ENCODE measurements at places on chromosomes 4 and X. TPM values are rescaled to one million over a fixed set of nuclear protein-coding genes. Genes with fewer than 3 reads are reported as not detected.

DNA sequence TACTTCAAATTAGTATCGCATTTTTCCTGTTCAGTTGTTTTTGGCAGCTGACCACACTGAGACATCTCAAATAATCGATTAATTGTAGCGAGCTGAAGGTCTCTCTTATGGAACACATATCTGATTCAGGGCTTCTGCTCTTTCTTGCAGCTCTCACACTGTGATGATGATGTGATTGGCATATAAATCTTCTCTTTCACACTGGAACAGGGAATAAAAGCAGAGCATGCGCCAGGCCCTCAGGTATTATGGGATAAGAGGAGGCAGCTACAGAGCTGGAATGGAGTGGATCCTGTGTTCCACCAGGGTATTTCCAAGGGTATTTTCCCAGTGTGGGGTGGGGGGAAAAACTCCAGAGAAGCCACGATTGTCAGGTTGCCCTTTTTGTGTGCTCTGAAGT, 265.4 kb upstream of the CASK start:
- DNase-seq = no peak

- no peak for DNase-seq
Measured at GRCh38 chrX:94901849-94902248, 1227.8 kb downstream of the FAM133A start.

DNA sequence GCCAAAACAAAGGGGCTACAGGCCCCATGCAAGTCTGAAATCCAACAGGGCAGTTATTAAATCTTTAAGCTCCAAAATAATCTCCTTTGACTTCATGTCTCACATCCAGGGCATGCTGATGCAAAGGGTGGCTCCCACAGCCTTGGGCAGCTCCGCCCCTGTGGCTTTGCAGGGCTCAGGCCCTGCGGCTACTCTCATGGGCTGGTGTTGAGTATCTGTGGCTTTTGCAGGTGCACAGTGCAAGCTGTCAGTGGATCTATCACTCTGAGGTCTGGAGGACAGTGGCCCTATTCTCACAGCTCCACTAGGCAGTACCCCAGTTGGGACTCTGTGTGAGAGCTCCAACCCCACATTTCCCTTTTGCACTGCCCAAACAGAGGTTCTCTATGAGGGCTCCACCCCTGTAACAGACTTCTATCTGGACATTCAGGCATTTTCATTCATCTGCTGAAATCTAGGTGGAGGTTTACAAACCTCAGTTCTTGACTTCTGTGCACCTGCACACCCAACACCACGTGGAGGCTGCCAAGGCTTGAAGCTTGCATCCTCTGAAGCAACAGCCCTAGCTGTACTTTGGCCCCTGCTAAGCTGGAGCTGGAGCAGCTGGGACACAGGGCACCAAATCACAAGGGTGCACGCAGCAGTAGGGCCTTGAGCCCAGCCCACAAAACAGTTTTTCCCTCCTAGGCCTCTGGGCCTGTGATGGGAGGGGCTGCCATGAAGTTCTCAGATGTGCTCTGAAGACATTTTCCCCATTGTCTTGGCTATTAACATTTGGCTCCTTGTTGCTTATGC, 154.8 kb upstream of the PDE5A start:
- DNase-seq = no peak

- DNase-seq = no peak
Measured at GRCh38 chr4:184653650-184654049, 4.1 kb downstream of the PRIMPOL start.

DNA sequence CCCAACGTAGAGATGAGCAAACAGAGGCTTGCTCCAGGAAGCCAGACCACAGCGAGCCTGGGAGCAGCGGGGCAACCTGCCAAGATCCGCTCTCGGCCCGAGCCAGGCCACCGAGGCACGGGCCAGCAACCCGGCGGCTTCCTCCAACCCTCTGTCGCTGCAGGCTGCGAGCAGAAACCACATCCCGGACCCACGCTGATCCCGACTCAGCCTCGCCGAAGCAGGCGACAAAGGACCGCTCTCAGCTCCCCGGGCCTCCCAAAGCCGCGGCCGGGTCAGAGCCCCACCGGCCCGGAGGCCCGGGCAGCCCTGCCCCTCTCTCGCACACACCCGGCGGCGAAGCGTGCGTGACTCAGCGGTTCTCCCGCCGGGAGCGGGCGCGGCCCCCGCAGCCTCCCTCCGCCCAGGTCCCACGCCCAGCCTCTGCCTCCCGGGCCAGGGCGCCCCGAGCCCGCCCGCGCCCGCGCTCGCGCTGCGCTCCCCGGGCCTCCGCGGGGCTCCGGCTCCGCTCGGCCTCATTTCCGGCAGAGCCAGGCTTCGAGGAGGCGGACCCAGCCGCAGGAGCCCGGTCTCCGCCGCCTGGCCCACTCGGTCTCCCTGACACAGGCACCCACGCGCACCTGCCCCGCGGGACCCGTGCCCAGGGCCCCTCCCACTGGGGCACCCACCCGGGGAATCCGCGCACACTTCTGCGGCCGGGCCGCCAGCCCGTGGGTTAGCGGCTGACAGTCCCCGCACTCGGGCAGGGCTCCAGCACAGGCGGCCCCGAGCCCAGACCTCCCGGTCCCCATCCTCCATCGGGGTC, 1.7 kb downstream of the PPP2R2C start:
- DNase-seq = no peak

DNA sequence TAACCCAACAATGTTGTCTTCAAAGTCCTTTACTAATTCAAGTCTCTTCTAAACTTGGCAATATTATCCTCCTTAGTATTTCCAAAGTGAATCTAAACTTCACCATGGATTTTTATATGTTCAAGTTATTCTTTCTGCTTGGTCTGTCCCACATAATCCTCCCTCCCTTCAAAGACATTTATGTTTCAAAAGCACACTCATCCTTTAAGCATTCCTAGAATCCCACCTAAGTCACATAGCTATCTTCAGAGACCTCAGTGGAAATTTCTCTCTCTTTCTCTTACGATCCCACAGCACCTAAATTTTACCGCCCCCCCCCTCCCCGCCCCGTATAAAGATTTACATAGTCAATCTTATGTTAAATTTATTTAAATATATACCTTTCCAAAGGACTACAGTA, 314.9 kb upstream of the GRIA3 start:
- DNase-seq = no peak

DNA sequence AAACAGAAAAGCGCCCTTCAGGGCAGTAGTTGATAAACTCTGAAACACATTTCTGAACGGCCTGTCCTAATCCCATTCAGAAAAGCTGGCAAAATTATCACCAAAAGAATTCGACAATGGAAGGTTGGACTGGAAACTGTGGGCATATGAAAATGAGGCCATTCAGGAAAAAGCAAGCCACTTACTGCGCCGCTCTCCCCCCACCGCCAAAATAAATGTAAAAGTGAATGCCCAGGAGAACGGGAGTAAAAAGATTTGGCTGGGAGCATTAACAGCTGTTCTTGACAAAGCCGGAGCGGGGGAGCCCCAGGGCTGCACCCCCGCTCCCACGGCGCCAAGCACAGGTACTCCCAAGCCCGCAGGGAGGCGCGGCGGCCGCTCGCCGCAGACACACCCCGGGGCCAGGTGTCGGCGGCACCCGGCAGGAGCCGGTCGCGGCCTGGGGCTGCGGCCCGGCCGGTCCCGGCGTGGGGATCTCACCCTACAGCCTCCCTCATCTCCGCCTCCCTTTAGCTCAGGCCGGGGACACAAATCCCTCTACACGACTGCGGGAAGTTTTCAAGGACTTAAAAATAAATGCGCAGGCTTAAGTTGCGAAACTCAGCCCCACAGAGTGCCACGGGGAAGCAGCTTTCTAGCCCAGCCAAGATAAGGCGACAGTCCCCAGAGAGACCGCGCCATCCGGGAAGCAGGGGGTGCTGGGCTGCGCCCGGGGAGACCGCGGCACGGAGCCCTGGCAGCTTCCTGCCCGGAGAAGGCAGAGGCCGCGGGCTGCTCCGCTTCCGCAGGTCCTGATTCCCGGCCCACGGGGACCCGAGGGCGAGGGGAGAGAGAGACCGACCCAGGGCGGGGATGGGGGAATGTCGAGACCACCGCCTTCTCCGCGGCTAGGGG, 593 bp downstream of the SH3RF1 start:
- no peak for DNase-seq

DNA sequence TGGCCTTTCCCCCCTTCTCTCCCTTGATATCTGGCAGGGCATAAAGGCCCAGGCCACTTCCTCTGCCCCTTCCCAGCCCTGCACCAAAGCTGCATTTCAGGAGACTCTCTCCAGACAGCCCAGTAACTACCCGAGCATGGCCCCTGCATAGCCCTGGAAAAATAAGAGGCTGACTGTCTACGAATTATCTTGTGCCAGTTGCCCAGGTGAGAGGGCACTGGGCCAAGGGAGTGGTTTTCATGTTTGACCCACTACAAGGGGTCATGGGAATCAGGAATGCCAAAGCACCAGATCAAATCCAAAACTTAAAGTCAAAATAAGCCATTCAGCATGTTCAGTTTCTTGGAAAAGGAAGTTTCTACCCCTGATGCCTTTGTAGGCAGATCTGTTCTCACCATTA, 183.8 kb downstream of the AR start:
- DNase-seq = no peak

GRCh38 chr4:139438141-139438540, 15.8 kb upstream of the RAB33B start:
- no peak for DNase-seq

DNA sequence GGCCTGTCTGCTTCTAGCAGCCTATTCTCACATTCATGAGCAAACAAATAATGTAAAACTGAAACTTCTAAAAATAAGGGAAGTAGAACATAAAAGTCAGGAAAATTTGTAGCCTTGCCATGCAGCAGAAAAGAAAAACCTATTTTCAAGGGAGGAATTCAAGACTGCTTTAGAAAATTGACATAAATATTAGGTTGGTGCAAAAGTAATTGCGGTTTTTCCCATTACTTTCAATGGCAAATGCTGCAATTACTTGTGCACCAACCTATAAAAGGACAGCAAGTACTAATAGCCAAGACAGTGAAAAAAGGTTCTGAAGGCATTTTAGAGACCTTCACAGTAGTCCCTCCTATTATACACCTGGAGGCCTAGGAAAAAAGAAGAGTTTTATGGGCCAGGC, 457.8 kb downstream of the KLHL4 start:
- DNase-seq = no peak

DNA sequence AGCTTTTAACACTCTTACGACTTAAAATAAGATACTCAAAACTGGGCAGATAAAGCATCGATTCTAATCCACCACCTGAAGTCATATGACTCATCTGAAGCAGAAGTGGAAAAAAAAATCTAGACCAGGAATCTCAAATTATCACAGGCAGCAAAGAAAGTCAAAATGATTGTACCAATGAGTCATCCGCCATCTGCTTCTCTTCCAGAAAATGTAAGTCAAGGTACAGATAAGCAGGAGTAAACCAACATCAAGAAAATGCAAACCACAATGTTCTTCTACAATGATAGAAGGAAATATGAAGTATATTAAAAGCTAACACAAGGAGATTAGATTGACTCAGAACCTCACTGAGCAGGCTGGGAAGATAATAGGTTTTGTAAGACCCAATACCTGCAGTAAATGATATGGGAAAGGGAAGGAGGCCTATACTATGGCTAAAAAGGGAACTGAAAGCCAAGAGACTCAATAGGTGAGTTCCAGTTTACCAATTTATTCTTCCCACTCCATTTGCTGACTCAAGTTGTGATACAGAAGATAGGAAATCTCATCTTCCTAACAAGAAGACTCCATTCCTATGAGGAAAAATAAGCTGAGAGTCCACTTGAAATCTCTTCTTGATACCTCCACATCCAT, 88.4 kb upstream of the TET2 start:
- DNase-seq = no peak

GRCh38 chr4:74047152-74047551, 8.7 kb upstream of the CXCL3 start:
- no peak for DNase-seq

GRCh38 chr4:98544141-98544817, 114.1 kb downstream of the TSPAN5 start:
- no peak for DNase-seq

DNA sequence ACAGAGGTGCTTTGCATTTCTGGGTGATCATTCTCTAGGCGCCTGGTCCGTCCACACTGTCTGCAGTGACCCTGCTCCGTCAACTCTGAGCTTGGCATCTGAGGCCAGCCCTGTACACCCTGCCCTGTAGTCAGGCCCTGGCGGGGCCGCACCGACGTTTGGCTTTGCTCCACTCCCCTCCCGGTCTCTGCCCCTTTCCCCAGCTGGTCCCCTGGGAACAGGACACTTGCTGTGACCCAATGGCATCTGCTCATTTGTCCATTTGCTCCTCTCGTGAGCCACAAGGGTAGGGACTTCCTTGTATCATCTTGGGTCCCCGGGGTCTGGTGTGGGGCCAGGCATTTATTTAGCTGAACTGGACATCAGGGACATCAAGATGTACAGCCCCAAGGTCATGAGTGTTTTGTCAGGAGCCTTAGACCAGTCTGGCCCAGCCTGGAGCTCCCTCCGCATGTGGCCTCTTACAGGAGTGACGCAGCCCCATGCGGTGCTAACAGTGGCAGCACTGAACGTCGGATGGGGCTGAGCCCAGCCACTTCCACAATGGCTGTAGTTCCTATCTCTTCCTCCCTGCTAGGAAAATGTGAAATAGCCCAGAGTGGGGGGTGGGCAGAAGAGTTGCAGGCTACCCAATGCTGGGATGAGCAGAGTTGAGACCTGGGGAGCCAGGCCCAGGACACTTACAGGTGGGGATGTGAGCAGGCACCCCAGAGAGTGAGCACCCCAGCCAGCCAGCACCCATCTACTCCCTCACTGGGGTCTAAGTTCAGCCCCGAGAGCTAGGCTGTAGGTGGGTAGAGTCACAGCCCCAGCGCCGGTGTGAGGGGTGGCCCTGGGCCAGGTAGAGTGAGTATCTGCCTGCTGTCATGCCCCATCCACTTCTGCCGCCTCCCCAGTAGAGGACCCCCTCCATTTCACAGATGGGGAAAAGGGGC, 2.0 kb upstream of the SH3BP2 start:
- no peak for DNase-seq

Gene BTC
- polyA plus RNA-seq = 6.4 TPM

Gene ATP5ME
- polyA plus RNA-seq = 299 TPM

Gene GATB
- polyA plus RNA-seq = 33.6 TPM

Gene ARX
- not detected for polyA plus RNA-seq

Gene TEX13D
- polyA plus RNA-seq = not detected

Gene MAGEB1
- not detected for polyA plus RNA-seq

Gene AWAT2
- not detected for polyA plus RNA-seq

Gene NR3C2
- polyA plus RNA-seq = 17.8 TPM

Gene AMOT
- polyA plus RNA-seq = 77.9 TPM

Gene UBA6
- polyA plus RNA-seq = 58.1 TPM

Gene MAGEB3
- polyA plus RNA-seq = not detected

Measured in right renal cortex interstitium (tissue), 3 donors.